HCEC 1CT (cell line): ENCODE measurements at places on chromosomes 1 and 21.

DNA sequence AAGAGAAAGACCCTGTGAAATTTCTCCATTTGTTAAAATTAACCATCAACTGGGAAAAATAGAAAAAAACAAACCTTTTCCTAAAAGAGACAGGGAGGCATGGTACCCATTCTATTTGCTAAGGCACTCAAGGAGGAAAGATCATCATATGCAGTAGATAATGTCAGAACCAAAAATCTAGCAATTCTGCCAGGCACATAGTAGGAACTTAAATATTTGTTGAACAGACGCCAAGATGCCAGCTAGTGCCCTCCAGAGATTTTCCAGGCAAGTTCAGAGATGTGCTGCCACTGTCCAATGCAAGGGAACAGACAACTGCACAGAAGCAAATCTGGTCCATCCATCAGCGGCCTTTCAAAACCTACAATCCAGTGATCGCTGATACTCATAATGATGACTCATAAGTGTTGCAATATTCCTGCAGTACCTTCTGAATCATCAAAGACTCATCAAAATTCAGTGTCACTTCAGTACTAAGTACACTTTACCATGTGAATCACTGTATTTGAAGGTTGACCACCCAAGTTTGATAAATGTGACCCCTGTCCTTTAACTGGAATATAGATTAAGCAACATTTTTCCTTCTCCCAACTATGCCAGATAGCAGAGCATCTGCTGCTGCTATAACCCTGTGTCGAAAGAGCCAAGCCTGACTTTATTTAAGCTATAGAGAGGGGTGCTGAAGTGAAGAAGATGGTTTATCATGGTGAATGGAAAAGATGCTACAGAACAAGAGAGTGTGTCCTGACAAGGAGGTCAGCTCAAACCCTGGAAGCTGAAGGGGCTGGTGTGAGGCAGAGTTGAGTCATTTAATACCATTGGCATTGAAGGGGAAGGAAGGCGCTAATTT is 99.1 kb downstream of the MT1HL1 start:
- DNase-seq, result peak; percentile 96

GRCh38 chr1:35326246-35326866 is 57.8 kb downstream of the ZMYM4 start:
- no peak for DNase-seq

GRCh38 chr1:67191668-67192520 is 25.6 kb downstream of the IL23R start:
- DNase-seq, result no peak

DNA sequence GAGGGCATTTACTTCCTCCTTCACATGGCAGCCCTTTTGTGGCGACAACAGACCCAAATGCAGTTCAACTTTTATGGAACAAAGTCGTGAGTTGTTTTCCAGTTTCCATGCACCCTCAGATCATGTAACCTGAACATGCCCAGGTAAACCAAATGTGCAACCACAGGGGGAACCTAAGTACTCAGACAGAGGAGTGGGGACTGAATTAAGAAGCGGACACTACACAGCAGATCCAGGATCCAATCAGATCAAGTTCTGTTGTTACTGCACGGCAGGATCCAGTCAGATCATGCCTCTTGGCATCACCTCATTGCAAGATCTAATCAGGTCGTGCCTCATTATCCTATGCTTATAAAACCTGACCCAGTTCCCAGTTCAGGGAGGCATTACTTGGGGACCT is 115.7 kb downstream of the MATN1 start:
- no peak for DNase-seq

- DNase-seq, result no peak
These were observed 61.3 kb upstream of the BACH1 start for GRCh38 chr21:29237110-29238052.

GRCh38 chr1:82110366-82111254 is 309.9 kb downstream of the ADGRL2 start:
- DNase-seq, result no peak

GRCh38 chr1:16927256-16927655 is 5.5 kb downstream of the CROCC start:
- DNase-seq, result no peak

- DNase-seq, result no peak
These were observed 99.6 kb downstream of the ZZZ3 start for GRCh38 chr1:77582905-77583304.

DNA sequence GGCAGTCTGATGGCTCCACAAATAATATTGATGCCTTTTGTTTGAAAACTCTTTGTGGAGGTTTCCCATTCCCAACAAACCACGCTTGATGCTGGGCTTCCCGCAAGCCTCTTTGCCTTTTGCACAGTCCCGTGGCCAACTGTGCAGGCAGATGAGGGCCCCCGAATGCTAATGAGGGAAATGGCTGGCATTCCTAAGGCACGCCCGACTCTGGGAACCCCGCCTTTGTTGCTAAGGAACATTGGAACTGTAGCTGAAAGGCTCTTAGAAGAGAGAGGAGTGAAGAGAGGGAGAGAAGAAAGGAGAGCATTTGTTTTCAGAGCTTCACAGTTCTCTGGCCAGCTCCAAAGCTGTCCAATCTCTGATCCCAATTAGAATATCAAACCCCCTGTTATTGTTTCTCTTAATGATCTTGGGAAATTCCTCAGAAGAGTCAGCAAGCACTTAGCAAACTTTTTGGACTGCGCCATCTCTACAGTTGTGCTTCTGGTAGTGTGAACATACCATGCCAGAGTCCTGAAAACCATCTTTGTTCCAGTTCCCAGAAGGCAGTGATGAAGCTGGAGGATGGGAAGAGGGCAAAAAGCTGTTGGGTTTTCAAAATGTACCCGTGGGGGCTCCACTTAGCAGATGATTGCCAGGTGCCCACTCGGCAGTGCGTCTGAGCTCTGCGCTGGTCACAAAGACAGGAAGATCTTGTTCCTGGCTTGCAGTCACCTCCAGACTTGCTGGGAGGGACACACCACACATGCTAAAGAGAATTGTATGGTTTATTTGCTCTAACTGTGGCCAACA is 60.1 kb upstream of the CYP2J2 start:
- no peak for DNase-seq

DNA sequence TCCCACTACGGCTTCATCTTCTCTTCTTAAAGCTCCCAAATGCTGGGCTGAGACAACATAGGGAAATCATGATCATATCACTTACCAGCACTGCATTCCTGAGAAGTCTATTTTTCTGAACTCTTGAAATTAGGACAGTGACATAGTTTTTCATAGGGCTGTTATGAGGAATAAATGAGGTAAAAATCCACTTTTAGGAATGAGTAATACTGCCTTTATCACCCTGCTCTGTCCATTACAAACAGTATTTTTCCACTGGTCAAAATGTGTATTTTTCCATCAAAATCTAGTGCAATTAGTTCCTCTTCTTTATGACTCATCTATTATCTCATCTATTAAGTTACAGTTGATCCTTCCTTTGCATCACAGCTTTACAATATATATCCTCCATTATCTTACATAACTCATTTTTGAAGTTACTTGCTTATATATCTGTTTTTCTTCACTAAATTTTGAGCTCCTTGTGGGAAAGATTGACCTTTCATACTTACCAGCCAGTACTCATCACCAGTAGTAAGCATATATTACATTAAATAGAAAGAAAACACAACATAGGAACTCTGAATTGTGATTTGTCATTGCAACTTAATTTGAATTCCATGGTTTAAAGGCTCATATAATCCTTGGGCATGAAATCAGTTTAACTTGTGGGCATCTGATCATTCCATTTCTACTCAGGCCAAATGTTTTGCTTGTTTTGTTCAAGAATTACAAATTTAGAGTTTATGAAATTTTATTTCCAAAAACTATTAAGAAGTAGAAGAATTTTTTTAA is 37.1 kb downstream of the PRRX1 start:
- peak; percentile 63 for DNase-seq

GRCh38 chr1:19804831-19805251 is 5.1 kb upstream of the TMCO4 start:
- DNase-seq, result no peak

- DNase-seq, result no peak
These were observed 262.9 kb upstream of the PROX1 start for GRCh38 chr1:213724640-213725536.

GRCh38 chr1:201456499-201457309 is 12.3 kb downstream of the PHLDA3 start:
- peak; percentile 96 for DNase-seq

DNA sequence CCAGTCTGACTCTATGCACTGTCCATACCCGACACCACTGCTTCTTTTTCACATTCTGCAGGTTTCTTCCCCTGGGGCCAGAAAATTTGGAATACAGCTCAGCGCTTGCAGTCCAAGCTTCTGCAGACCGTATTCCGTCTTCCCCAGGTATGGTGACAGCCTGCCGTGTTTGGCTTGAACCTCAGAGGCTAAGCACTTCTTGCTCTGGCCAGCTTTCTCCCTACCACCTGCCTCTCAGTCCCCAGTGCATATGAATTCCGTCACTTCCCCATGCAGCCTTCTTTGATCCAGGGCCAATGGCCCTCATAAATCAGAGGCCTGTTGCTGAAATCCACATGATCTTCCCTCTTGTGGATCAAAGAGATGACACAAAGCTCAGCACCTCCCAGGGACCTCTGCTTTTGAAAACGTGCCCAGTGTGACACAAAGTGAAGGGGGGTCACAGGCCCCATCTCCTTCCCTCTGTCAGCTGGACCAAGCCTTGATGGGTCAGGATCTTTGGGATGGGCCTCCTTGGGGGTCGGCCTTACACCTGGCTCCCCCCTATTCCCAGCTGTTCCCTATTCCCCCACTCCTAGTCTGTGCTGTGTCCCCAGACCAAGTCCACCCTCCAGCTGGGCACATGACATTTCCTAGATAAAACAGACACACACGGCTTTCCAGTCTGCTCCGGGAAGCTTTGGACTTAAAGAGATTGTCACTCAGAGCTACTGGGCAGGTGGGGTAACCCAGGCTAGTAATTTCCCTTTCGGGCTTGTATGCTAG is 66.6 kb downstream of the HMGB4 start:
- DNase-seq, result no peak

- DNase-seq, result peak; percentile 60
These were observed 27.4 kb downstream of the SYF2 start for GRCh38 chr1:25204797-25205480.

- DNase-seq, result no peak
These were observed 369.7 kb downstream of the MATN1 start for GRCh38 chr1:30353637-30354036.

GRCh38 chr1:220879076-220879508 is at the start of gene HLX:
TSS of gene HLX (plus strand) at chr1:220879443. CDS start at chr1:220879858, 415 bp downstream.
- peak; percentile 98 for DNase-seq

GRCh38 chr1:221031458-221032203 is 152.4 kb downstream of the HLX start:
- no peak for DNase-seq

GRCh38 chr1:212606395-212607205 is 2.0 kb upstream of the ATF3 start:
- no peak for DNase-seq

GRCh38 chr21:46641656-46642055 is 6.2 kb downstream of the PRMT2 start:
- DNase-seq, result no peak

DNA sequence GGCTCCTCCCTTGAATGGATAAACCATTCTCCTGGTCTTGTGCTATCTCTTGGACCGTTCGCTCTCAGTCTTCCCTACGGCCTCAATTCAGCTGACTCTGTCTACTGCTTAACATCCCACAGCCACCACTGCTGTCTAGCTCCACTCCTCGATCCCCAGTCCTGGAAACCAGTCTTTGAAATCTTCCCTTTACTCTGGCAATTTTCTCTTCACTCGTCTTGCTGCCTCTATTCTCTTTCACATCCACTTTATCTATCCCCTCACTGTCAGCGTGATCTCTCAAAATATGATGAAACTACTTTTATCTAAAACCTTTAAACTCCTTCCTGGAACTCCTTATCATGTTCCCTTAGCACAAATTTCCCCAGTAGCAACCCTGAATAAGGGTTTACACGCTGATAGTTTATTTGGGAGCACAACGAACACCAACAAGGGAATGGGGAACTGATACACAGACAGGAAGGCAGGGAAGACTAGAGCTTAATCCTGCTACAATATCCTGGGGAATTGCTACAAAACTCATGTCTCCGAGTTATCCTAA is 131.6 kb upstream of the SAMSN1 start:
- no peak for DNase-seq

GRCh38 chr1:86596741-86597290 is 49.9 kb downstream of the CLCA4 start:
- no peak for DNase-seq

GRCh38 chr1:92708368-92708950 is 76.4 kb downstream of the EVI5 start:
- no peak for DNase-seq

DNA sequence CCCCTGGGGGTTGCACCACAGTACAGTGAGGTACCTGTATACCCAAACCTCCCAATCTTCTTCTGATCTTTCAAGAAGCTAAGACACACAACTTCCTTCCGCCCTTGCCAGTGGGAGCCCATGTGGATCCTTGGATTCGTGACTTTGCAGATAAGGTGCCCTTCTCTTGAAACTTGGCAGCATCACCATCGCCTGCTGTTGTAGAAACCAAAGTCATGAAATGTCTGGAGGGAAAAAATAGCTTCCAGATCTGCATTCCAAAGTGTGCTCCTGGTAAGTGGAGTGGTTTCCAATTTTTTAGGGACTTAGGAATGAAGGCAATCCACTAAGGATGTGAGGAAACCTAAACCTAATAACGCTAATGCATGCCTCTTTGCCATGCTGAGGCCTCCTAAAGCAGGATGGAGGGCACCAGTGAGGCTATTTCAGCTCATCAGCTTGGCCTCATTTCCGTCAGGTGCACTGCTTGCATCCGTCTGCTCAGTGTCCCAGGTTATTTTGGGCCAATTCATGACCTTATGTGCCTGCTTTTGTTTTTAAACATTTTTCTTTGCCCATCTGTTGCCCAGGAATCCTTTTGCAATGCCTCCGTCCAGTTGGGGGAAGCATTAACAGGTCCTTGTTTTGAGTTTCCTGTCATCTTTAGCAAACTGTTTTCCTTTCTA is 8.2 kb upstream of the EFHD2 start:
- no peak for DNase-seq

- DNase-seq, result no peak
These were observed 21.7 kb upstream of the VASH2 start for GRCh38 chr1:212928323-212929291.

DNA sequence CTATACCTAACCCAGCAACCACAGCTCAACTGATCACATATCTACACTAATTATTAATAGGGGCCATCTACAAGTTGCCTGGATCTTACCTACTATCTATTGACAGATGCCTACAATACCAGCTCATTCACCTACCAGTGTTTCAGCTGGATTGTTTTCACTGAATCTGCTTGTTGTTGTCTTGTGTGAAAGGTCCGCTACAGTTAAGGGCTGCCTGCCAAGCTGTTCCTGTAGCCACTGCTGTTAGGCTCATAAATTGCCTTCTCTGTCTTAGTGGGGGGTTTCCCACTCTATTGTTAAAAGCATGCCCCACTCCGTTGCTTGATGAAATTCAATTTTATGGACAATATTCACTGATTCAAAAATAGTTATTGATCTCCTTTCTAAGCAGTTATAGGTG is 199.7 kb upstream of the TMPRSS15 start:
- DNase-seq, result no peak

GRCh38 chr1:207824691-207825408 is 73.0 kb downstream of the CD46 start:
- peak; percentile 52 for DNase-seq

- no peak for DNase-seq
These were observed 14.0 kb downstream of the KRTAP21-2 start for GRCh38 chr21:30733026-30733425.

GRCh38 chr1:116916533-116917445 is 7.1 kb downstream of the PTGFRN start:
- no peak for DNase-seq
